ENCODE measurements at places on chromosomes 6 and 20.

DNA sequence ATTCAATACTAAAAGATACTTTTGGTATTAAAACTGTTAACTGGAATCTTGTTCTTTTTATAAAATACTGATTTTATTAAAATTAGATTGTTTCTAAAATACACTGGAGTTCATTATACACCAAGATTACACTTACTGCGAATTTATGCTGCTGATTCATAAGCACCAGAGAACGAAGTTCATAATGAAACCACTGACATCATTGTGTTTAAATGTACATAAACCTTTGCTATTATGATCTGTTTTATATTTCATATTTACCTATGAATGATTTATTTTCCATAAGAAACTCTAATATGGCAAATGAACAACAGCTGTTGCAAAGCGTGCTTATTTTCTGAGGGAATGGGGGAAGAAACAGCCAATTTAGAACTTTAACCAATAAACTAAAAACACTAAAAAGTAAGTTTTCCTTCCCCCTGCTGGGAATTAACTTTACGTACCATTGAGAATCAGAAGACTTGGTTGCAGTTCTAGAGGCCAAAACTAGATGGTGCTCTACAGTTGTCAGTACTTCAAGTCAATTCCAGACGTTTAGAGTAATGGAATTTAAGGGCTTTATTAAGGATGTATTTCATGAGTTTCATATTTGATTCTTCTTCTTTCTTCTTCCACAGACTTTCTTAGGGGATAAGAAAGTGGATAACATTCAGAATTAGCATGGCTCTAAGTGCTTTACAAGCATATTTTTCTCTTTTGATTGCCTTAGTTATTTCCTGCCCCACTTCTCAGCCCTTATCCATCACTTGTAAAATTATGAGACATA is 30.8 kb upstream of the COL19A1 start:
- DNase-seq: peak; percentile 22

DNA sequence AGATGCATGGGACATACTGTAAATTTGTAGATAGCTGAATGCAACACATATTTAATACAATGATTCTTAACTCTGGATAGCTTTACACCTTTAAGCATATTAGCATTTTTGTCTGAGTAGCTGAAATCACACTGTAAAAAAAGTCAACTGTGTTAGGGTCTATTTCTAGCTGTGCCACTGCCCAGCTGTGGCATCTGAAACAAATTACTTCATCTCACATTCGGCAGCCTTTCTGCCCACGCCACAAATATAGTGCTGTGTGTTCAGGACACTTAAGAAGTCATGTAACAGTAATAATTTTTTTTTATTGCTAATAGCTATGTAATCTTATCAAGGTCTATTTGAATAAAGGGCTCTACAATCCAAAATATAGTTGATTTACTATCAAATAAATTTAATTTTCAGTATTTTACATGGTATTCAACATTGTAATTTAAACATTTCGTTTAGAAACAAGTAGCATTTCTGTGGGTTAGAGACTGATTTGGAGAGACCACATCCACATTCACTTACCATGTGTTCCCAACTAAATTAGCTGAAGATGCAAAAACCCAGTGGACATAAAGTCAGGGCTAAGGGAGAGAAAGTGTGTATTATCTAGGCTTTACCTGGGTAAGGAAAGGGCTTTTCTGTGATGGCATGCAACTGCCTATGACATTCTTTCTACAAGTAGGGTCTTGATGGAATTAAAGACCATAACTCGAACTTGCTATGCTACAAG is 276.7 kb downstream of the PLCB1 start:
- DNase-seq: no peak

GRCh38 chr6:122845916-122846612 is 57.0 kb downstream of the SMPDL3A start:
- no peak for DNase-seq

GRCh38 chr6:138106665-138107077 is 548 bp downstream of the PERP start:
- DNase-seq: no peak

DNA sequence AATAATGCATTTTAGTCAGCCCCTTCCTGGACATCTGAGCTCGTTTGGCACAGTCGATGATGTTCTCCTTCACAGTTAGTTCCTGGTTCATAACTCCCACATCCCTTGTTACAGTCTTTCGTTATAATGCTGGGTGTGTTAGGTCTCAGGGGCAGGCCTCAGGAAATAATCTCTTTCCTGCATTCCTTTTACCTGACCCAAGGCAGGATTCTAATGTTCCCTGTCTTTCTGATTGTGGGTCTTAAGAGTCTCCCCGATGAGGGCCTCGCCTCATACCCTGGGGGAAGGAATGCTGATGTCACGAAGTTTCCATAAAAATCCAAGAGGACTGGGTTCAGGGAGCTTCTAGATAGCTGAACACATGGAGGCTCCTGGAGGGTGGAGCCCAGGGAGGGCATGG is 104.0 kb upstream of the CARMIL1 start:
- DNase-seq: no peak

- no peak for DNase-seq
Measured at GRCh38 chr6:36067374-36068011, 39.9 kb downstream of the MAPK14 start.

DNA sequence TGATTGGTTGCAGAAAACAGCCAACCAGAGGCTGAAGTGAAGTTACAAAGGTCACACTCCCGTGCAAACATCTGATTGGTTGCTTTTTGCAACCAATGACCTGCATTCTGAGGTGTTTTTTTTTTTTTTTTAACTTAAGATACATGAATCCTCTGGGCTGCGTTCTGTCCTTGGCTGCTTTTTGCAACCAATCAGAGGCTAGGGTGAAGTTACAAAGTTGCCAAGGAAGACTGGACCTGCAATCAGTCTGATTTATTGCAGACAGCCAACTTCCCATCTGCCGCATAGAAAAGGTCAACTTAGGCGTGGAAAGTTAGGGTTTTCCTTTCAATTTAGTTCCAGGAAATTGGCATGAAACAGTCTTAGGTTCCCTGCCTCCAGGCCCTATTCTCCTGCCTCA is 292.9 kb downstream of the PLCB1 start:
- DNase-seq: no peak

DNA sequence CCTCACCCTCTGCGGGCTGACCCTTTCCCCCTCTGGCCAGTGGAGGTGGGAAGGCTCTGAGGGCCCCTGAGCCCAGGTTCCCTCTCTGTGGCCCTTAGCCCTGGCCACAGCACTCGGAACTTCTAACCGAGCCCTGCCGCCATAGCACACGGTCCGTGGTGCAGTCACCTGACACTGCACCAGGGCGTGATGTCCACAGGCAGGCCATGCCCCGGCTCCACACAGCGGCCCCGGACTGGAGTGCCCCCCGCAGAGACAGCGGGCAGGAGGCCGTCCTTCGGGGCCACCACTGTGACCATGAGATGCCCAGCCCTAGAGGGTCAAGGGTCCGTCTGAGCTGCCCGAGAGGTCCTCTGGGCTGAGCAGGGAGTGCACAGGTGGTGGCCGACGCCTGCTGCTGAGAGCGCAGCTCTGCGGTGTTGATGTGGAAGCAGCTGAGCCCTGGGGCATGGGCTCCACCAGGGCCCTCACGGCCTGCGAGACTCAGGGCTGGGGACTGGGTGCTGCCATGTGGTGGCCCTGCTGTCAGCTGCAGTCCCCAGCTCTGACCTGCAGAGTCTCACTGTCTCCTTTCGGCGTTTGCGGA is 11.2 kb upstream of the BHLHE23 start:
- DNase-seq: no peak

DNA sequence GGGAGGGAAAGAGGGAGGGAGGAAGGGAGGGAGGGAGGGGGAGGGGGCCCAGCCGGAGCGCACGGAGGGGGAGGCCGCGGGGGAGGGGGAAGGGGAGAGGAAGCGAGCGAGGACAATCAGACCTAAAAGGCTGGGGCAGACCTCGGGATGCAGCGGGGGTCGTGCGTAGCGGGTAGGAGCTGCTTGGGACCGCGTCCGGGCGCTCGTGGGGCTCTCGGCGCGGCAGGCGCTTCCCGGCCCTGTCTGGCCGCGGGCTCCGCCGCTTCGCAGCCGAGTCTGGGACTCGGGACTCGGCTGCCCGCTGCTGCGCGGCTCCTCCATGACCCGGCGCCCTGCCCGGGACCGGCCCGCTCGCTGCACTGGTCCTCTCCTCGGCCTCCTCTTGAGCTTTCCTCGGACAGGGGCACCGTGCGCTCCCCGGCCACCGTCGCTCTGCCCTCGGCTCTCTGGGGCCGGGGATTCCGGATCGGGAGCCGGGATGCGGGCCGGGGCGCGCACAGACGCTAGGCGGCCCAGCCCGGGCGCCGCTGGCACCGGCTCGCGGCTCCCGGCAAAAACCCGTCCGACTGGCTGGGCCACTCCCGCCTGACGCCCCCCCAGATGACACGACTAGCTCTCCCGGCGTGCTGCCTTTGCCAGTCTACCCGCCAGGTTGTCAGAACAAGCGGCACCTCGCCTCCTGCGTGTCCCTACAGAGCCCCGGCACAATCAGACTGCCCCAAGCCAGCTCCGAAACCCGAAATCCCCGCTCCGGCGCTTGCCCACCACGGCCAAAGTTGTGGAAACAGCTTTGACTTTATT is 2.2 kb downstream of the TFAP2A start:
- no peak for DNase-seq

GRCh38 chr20:58458342-58459057 is 56.7 kb downstream of the APCDD1L start:
- DNase-seq: no peak

DNA sequence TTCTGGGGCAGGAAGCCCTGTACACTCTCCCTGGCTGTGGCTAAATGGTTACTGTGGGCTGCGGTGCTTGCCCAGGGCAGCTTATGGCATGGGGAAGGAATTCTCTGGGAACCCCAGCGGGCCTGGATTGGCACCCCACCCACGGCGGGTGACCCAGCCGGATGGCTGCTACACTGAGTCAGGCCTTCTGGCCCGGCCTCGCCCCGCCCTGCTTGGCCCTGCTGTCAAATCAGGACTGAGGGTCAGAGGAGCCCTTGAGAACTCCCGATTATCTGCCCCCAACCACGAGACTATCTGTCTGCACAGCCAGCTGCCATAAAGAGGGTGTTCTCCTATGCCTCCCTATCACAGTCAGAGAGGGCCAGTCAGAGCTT is 7.3 kb upstream of the ITPR3 start:
- no peak for DNase-seq

DNA sequence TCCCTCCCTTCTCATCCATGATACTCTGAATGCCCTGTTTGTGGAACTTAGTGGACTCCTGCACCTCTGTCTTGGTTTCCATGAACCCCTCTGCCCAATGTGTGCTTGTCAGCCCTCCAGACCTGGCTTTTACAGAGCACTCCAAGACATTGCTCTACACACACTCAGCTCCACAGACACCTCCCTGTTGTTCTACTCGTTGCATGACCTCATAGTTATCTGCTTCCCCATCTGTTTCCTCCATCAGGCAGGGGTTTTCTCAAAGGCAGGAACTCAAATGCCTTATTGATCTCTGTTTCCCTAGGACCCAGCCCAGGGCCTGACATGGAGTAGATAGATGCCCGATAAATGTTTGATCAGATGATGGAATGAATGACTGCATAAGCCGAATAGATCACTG is 13.3 kb downstream of the PLCG1 start:
- peak; percentile 22 for DNase-seq

DNA sequence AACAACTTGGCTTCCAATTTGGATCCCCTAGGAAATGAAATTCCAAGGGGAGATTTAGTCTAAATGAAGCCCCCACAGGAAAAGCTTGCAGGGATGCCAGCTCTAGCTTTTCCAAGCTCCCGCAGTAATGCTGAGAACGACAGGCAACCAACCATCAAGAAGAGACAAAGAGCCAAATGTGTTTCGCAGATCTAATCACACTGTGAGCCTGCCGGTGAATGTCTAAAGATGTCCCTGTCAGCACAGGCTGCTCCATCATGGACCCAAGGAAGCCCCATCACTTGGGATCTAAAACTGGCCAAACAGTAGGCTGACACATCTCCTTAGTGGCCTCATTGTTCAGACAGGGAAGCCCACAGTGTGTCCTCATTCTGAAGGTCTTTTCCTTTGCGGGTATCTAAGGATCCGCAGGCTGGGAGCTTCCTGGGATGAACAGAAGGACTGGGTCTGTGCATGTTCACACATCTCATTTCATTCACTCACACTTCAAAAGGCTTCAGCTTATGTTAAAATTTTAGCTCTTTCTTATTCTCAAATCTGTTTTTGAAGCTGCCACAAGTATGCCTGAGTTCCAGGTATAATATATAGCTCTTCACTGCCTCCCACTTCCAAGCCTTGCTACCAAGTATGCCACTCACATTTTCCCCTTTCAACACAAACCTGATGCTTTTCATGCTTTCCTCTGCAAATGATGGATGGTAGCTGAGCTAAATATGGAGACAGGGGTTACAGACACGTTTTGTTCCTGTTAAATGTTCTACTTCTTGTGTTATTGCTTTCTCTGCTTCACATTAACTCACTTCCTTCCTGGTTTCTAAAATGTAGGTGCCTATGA is 229.8 kb downstream of the HIVEP2 start:
- no peak for DNase-seq

GRCh38 chr20:58791286-58791685 is 59.4 kb downstream of the GNAS-AS1 start:
- DNase-seq: no peak

- DNase-seq: no peak
Measured at GRCh38 chr6:148501178-148501590, 158.5 kb downstream of the SASH1 start.

GRCh38 chr20:8492173-8492572 is 360.1 kb downstream of the PLCB1 start:
- no peak for DNase-seq

GRCh38 chr6:52894285-52894684 is 15.2 kb downstream of the GSTA3 start:
- DNase-seq: no peak
